Skeletal muscle tissue (tissue), 5 donors: ENCODE measurements at places on chromosomes 5 and 9. TPM values are rescaled to one million over a fixed set of nuclear protein-coding genes. Genes with fewer than 3 reads are reported as not detected.

PCDHB16 gene
- total RNA-seq, result 1.6 TPM

ADAMTS12 gene
- 19.3 TPM for total RNA-seq

STPG3 gene
- total RNA-seq, result not detected

PCDHA3 gene
- not detected for total RNA-seq

PHYHD1 gene
- 17.7 TPM for total RNA-seq

NTNG2 gene
- under 0.01 TPM for total RNA-seq

LRRC14B gene
- total RNA-seq, result 19.3 TPM

ZNF658 gene
- total RNA-seq, result 9.9 TPM

RAB3C gene
- total RNA-seq, result 0.52 TPM

TNC gene
- 30.8 TPM for total RNA-seq

SPINK7 gene
- not detected for total RNA-seq

ZNF608 gene
- 31.3 TPM for total RNA-seq

F2RL2 gene
- under 0.01 TPM for total RNA-seq

CAMK4 gene
- 4.7 TPM for total RNA-seq

TSPAN17 gene
- total RNA-seq, result 14.6 TPM

RNF183 gene
- not detected for total RNA-seq

PITX1 gene
- 2.6 TPM for total RNA-seq

OR1J2 gene
- total RNA-seq, result not detected

NR2F1-AS1 gene
- total RNA-seq, result 5.2 TPM

AFAP1L1 gene
- 75.7 TPM for total RNA-seq

NEURL1B gene
- total RNA-seq, result 23.0 TPM

C8G gene
- total RNA-seq, result not detected

ENTREP1 gene
- 15.1 TPM for total RNA-seq

PCA3 gene
- not detected for total RNA-seq

GABRB2 gene
- total RNA-seq, result 1.0 TPM

CTNNA1 gene
- 375 TPM for total RNA-seq

HAPLN1 gene
- total RNA-seq, result 1.6 TPM

TXNDC8 gene
- total RNA-seq, result not detected

ZNF883 gene
- 3.1 TPM for total RNA-seq

GABBR2 gene
- total RNA-seq, result under 0.01 TPM

ANKRD34B gene
- under 0.01 TPM for total RNA-seq

PCDHA9 gene
- 0.52 TPM for total RNA-seq

TERT gene
- not detected for total RNA-seq

LCN10 gene
- total RNA-seq, result 2.1 TPM

COL5A1 gene
- total RNA-seq, result 258 TPM

PGM5 gene
- total RNA-seq, result 69.4 TPM

MARVELD2 gene
- 0.52 TPM for total RNA-seq

PRRC1 gene
- total RNA-seq, result 34.4 TPM

ZNF367 gene
- 5.2 TPM for total RNA-seq
